ENCODE measurements at places on chromosomes 6 and 20.

DNA sequence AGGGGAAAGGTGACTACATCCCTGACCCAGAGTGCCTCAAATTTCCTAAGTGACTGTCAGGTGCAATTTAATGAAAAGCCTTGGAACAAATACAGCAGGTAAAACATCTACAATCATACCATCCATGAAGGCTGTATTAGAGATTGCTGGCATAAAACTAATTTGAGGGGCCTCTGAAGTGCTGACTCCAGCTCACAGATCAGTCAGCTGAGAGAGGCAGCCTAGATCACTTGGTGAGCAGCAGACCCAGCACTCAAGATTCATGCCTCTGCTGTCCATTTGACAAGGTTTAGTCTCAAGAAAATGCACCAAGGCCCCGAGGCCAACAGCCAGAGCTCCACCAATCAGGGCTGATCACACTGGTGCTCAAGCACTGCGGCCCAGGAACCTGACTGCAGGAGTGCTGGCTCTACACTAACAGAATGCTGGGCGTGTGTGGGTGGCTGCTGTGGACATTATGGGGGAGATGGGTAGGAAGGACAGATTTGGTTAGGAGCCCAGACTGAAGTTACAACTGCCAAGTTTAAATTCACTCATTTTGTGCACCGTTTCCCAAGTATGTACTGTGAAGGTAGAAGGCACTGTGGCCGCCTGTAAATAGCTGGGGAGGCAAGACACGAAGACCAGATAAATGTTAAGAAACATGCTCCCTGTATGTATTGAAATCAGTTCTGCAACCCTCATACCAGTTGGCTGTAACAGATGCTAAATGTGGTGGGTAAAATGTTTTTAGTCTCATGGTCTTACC, 28.2 kb downstream of the SNX5 start:
- no peak for DNase-seq

DNA sequence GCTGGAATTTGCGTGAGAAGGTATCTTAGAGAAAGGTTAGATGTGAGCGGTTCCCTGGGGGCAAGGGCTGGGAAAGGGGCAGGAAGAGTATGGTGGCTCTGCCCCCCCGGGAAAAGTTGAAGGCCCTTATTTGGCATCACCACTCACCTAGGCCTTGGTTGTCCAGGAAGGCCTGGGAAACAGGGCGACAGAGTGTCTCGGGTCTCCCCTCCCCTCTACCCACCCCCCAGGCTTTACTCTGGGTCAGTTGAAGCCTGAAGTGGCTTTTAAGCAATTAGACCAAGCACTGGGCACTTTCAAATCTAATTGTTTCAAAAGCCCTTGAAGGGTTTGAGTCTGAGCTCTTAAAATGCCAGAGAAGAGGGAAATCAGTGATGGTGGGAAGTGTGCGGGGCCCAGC, 30.2 kb upstream of the FOXP4 start:
- no peak for DNase-seq

DNA sequence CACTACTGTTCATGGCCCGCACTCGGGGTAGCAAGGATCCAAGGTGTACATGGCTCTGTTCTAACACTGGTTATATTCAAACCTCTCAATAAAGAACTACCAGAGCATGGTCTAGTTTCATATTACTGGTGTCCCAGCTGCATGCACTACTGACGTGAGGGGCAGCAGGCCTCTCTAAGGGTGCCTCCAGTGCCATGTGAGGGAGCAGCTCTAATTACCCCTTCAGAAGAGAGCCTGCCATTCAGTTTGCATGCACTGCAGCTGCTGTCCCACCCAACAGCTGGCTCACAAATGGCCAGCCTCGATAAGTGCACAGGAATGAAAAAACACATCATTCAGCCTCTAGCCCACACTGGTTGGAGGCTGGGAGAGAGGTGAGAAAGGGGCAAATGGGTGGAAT, 85.2 kb downstream of the SMLR1 start:
- DNase-seq = no peak

DNA sequence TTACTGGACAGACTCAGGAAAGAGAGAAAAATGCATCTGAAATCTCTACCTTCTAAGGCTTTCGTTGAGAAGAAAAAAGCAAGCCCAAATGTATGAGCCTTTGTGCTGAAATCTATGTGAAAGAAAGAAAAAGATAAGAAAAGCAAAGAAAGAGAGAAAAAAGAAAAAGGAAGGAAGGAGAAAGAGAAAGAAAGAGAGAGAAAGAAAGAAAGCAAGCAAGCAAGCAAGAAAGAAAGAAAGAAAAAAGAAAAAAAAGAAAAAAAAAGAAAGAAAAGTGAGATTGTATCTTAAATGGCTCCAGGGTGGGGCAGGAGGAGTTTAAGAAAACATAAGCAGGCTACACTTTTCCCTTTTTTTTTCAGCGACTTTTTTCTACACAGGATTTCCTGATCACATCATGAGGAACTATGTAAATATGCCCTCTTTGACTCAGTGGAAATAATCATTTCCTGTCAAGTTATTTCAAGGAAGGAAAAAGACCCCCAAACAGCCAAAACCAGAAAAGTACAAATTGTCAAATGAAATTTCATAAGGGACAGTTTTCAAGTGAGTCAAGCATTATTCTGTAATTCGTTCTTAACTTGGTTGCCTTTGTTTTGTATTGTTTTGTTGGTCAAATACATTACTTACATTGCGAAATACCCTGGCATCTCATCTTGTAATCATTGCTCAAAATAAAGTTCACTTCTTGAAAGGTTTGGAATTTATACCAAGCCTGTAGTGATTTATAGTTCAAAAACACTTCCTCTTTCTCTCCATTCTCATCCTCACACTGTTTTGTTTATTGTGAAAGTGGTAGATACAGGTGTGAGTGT, 79.5 kb upstream of the RNF217 start:
- no peak for DNase-seq

DNA sequence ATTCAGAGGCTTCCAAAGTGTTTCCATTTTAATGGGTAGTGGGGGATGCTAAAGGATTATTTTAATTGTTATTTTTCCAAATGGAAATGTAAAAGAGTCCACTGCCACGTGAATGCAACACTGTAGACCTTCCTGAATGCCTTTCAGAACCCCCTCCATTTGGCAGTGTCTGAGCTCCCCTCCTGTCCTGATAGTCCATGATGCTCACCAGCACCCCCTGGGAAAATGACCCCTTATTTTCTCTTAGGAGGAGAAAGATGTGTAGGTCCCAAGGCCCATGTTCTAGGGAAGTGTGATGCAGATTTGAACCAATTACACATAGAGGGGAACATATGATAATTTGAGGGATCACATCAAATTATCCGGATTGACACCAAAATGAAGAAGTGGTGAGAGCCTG, 46.8 kb upstream of the SH3BGRL2 start:
- no peak for DNase-seq

DNA sequence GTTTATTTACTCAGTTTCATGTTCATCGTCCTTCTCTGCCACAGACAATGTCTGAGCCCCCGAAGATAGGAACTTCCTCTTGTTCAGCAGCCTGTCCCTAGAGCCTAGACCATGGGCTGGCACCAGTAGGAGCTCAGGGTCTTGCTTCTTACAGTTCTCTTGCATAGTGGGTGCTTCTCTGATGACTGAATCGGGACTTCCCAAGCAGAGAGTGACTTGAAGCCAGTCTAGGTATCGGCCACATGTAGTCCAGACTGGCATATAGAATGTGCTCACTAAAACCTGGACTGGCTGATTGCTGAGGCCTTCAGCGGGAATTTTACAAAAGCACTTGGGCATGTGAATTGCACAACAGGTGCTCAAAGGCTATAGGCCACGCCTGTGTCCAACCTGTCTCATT, 52.0 kb downstream of the PRDM1 start:
- DNase-seq = no peak

DNA sequence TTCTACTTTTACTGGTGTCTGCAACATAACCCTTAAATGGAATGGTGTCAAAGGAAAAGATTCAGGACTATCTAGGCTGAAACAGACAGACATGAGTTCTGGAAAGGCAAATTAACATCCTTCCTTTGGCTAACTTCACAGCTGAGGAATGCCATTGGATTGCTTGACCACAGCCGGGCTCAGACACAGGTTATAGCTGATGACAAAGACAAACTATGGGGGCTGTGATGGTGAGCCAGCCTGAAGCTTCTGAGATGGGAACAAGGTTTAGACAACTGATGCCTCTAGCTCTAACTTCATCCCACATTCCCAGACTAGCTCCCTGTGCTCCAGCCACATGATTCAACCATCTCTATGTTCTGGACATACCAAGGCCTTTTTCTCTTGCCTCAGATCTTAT, 15.3 kb downstream of the POLR1C start:
- no peak for DNase-seq

DNA sequence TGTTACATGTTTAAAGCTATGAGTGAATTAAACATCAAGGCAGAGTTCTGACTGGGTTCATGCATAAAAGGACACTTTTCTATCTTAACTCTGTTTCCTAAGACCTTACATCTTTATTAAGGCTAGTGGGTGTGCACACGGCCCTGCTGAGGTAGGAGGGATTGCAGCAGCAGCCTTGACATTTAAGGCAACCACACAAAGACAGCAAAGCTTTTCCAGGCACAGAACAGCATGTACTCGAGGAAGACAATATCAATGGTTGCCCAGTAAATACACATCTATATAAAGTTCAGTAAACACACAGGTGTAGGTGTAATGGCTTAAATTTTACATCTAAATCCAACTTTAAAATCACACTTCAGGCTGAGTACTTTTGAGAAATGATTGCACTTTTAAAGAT, 79.8 kb upstream of the LOC128125822 start:
- DNase-seq = no peak

DNA sequence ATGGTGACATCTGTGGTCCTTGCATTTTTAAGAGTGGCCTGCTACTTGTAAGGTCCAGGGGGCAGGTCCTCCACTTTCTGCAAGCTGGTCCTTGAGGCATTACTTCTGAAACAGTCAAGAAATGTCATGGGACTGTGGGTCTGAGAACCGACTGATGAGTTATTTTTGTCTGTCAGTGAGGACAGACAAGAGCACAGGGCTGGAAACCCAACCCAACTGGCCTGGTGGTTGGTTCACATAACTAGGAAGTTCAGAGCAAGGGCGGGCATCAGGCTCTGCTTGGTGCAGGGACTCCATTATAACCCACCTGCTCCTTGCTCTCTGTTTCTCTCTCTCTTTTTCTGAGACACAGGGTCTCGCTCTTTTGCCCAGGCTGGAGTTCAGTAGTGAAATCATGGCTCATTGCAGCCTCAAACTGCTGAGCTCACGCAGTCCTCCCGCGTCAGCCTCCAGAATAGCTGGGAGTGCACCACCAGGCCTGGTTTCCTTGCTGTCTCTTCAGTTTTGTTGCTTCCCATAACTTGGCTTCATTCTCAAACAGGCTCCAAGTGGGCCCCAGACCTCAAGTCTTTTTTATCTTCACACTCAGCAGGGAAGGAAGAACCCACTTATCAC, 9.2 kb downstream of the CST3 start:
- no peak for DNase-seq

DNA sequence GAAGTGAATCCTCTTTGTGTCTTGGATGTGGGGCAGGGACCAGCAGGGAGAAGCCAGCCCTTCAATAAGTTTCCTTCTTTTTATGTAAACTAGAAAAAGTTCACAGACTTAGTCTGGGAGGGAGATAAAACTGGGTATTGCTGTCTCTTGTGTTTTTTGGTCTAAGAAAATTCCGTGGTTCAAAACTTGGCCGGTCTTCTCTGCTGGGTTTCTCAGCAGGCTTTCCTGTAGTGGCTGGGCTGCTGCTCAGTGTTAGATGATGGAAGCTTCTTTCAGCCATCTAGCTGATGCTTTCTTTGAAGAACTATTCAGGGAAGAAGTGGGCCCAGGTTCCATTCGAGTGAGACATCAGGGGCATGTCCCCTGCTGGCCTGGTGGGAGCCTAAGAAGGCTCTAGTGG, 70.7 kb upstream of the SCP2D1 start:
- no peak for DNase-seq

- DNase-seq = no peak
Observed at GRCh38 chr6:21198032-21198640, 395.4 kb upstream of the SOX4 start.

DNA sequence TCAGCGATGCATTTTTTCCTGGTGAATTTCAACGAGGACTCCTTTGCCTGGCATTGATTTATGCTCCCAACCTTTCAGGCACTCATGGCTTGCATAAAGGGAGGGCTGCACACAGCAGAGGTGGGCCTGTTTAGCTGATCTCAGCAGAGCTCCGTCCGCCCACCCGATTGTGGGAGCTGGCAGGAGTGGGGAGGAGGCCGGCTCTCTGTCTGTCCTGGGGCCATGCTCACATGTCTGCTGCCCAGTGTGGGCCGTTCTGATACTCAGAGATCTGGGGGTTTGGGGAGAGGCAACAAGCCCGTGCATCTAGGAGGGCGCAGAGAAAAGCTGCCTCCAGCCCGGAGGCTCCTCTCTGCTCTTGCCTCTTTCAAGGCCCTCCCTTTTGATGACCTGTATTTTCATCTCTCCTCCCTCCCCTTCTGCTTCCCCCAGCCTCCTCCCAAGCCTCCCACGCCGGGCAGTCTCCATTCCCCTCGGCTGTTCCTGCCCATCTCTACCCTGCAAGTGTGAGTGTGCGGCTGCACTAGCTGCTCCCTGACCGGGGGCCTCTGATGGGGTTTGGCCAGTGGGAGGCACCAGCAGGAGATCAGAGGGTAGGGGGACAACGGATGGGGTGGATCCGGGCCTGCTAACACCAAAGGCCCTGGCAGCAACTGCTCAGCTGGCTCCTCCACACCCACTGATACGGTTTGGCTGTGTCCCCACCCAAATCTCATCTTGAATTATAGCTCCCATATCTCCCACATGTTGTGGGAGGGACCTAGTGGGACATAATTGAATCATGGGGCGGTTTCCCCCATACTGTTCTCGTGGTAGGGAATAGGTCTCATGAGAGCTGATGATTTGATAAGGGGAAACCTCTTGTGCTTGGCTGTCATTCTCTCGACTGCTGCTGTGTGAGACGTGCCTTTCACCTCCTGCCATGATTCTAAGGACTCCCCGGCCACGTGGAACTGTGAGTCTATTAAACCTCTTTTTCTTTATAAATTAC, 39.6 kb upstream of the MLN start:
- no peak for DNase-seq

- no peak for DNase-seq
Observed at GRCh38 chr6:154928325-154928922, 66.7 kb upstream of the TIAM2 start.

DNA sequence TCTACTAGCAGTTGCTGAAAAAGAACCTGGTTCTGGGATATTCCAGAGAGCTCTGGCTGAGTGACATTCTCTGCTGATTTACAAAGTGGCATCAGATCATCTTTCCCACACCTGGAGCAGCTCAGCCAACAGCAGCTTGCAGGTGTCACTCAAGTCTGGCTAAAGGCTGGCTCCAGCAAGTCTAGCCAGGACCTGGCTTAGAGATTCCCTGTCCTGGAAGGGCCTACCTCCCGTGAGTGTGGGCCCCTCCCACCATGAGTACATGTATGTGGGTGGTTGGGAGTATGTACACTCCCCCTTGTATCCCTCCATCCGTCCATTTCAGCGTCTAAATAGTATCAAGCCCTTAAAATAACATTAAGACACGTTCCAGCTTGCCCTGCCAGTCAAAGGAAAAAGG, 539.3 kb upstream of the ID4 start:
- DNase-seq = no peak

- no peak for DNase-seq
Observed at GRCh38 chr6:14645841-14646240, 528.3 kb downstream of the CD83 start.

GRCh38 chr20:39253051-39253755, 291.1 kb downstream of the DHX35 start:
- no peak for DNase-seq
